MV-4-11 (cell line): ENCODE measurements at places on chromosomes 11 and 22.

DNA sequence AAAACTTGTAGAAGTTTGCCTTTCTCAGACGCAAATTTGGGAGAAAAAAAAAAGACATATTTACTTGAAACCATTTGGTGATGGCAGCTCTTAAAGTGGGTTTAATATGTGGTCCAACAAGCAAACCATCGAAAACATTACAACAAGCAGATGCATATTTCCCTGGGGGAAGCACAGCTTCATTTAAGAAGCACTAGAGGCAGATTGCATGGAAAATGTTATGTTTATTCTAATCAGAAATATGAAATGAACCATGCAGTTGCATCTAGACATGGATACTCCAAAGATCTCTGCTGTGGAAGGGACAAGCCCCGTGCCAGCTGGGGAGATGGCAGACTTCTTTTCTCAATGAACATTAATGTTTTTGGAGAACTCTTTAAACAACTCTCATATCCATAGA is 57.4 kb upstream of the PARVA start:
- DNase-seq = no peak

GRCh38 chr11:111426617-111427016 is 47.5 kb upstream of the POU2AF1 start:
- no peak for DNase-seq

GRCh38 chr11:108115500-108116140 is 5.7 kb upstream of the ACAT1 start:
- peak; percentile 9 for DNase-seq

DNA sequence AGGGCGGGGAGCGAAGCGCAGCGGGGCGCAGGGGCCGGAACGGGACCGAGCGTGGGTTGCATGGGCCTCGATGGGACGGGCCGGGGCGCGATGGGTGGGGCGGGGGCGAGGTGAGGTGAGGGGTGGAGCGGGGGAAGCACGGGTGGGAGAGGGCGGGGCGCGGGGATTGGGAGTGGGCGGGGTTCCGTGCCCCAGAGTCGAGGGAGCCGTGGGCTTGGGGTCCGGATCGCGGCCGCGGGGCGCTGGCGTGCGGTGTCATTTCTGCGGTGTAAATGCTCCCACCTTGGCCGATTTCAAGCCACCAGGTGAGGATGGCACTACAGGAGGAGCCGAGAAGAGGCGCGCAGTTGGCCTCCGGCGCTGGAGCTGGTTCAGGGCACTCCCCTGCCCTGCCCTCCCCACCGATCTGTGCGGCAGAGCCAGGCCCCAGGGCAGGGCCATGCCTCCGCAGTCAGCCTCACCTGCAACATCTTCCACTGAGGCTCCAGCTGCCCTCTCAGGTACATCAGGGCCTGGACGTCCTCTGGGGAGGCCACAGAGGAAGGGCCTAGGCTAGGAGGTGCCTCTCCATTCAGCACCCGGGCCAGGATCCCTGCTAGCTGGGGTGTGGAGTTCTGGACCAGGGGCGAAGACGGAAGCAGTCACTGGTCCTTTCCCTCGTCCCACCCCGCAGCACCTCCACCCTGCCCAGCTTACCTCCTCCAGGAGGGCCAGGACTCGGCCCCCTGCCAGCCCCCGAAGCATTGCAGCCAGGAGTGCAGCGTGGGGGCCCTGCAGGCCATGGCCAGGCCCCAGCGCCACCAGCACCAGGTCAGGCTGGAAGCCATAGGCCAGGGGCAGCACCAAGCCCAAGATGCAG is 620 bp upstream of the TUBGCP6 start:
- no peak for DNase-seq

DNA sequence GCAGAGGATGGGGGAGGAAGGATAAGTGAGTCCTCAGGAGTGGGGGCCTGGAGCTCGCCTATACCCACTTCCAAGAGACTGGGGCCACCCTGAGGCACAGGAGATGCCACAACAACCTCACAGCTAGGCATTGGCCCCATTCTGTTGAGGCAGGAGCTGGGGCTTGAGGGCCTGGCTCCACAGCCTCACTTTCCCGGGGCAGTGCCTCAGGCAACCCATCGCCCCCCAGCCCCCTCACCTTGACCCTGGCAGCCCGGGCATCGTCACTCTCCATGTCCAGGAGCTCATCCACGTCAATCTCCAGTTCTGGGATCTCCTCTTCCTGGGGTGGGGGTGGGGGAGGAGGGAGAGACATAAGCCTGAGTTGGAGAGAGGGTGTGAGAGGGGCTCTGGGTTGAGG is 1.8 kb downstream of the PPP1R14B start:
- DNase-seq = no peak

GRCh38 chr11:67614730-67615714 is 8.3 kb downstream of the NDUFV1 start:
- peak; percentile 21 for DNase-seq

- peak; percentile 20 for DNase-seq
Measured at GRCh38 chr11:17921659-17922415, 91.0 kb downstream of the SERGEF start.

DNA sequence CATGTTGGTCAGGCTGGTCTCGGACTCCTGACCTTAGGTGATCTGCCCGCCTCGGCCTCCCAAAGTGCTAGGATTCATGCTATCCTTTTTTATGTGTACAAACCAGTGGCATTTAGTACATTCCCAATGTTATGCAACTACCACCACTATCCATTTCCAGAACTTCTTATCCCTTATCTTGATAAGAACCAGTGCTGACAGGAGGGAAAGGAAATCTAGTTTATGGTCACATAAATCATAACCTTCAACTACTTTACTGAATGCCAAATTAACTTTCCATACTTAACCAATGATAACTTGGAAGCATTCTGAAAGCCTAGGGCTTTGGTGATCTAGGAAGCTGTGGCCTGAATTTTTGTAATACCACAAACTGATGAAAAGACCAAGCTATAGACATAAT is 170.4 kb downstream of the SWAP70 start:
- DNase-seq = no peak

DNA sequence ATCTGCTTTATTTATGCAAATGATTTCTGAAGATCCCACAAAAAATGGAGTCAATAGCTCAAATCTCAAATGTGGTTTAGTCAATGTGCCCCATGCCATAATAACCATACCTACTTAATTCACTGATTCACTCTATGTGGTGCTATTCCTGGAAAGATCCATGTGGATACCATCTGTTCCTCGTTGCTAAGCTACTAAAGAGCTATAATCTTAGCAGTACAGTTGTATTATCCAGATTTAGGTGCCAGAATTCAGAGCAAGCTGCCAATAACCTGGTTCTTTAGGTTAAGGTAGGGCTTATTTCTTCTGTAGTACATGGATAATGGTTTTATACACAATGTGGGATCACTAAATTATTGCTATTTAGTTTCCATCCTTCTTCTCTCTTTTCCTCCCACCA is 974.7 kb upstream of the CCDC90B start:
- DNase-seq = no peak

- DNase-seq = no peak
Measured at GRCh38 chr11:15163136-15163535, 48.4 kb downstream of the INSC start.

GRCh38 chr11:71447791-71448256 is 369 bp downstream of the DHCR7 start:
- DNase-seq = no peak

DNA sequence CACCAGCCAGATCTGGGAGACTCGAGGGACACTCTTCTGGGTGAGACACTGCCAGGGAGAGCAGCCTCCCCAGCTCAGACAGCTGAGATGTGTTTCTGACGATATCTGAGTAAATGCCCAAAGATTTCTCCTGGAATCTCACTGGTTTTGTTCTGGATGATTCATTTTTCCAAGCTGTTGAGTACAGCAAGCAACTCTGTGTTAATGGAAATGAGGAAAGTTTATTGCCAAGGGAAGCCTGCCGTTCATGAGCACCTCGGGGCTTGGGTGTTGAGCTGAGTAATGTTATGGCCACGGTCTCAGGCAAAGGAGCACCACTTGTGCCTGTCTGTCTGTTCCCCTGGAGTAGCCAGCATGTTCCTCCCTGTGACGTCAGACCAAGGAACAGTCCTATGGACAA is 1132.4 kb downstream of the BRD1 start:
- DNase-seq = no peak

DNA sequence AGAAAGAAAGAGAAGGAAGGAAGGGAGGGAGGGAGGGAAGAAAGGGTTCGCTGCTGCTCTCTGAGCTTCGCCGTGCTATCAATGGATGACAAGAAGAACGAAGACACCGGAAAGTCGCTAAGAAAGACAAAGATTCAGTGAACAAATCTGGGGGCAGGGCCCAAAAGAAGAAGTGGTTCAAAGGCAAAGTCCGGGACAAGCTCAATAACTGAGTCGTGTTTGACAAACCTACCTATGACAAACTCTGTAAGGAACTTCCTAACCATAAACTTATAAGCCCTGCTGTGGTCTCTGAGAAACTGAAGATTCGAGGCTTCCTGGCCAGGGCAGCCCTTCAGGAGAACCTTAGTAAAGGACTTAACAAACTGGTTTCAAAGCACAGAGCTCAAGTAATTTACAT is 2.9 kb upstream of the TTLL1 start:
- peak; percentile 95 for DNase-seq

DNA sequence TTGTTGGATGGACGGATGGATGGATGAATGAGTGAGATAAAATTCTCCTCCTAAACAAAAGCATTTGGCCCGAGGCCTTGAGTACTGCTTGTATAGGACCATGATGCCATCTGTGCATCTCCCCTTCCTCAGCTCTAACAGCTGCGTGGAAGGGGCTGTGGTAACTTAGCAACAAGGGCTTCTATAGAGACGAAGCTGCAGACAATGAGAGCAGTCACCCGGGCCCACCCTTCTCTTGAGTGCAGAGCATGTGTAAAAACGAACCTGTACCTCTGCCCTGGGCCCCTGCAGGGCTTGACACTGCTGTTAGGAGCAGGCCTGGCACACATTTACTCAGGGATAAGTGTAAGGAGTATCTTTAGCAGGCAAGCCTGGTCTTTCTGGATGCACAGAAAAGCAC is 391.5 kb downstream of the CADM1 start:
- DNase-seq = no peak

DNA sequence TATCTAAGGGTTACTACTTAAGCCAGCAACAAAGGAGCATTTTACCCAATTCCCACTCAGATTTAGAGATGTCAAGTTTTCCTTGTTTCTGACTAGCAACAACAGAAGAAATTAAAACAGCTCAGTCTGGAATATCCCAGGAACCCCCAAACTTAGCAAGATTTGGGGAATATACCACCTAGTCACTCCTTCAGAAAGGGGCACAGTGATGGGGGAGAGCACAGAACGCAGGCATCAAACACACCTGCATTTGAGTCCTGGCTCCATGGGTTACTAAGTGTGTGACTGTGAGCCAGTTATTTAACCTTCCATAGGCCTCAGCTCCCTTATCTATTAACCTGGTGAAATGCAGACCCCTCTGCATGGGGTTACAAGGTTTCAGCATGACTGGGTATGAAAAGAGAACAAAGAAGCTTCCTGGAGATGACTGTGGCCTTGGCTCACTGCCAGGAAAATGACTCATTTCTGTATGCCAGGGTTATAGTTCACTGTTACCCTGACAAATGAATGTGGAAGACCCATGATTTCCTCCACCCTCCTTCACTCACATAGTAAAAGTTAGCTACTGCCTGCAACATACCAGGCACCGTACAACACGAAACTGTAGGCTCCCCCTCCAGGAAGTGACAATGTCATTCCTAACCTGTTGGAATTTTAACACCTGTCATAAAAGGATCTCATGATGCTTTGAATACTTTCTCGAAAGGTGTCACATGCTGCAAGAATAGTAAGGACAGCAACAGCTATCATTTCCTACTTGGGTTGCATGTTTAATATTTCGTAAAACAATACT is 79.6 kb downstream of the ME3 start:
- DNase-seq = peak; percentile 97

DNA sequence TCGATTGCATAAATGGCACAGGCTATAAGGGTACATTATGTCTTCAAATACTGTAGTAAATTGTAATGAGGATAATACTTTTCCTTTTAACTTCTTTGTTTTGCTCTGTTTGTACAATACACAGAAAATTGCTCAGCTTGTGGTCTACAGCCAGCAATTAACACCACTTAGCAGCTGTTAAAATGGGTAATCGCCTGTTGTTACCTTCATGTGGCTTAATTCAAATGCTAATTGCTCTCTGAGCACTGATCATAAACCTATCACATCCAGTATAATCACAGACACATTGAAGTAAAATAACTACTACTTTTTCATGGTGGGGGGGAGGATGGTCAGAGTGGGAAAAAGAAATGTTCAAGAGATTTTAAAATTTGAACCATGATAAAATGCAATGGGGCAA is 1164.1 kb upstream of the CNTN5 start:
- DNase-seq = no peak

DNA sequence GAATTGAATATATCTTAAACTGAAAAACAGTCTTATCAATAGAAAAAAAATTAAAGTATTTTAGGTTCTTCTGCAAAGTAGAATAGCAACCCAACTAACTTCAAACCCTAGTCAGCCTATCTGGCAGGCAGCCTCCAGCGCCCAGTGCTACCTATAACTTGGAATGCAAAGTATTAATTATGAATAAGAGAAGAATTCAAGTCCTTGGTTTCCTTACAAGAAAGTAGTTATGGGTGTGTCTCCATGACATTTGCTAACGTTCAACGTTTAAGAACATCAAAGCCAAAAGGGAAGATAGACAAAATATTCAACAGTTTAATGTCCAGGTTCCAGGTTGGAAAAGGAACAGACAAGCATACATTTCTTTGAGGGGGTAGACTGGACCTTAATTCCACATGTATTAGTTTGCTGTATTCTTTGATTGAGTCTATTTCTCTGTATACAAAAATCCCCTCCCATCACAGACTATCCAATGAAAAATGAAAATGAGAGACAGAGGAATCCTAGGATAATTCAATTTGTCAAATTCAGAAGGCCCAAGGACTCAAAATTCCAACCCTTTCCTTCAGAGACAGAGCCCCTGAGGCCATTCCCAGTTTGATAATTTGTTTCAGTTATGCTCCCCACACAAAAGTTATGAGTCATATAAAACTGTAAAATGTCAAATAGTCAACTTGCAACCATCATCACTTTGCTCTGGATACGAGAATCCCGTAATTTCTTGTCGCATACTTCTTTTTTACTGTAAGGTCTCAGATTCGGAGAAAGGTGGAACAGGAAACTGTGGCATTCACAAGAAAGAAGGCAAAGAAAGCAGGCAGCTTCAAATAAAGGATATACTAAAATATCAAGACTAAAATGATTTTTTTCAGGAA is 83.7 kb upstream of the CHRM4 start:
- no peak for DNase-seq

DNA sequence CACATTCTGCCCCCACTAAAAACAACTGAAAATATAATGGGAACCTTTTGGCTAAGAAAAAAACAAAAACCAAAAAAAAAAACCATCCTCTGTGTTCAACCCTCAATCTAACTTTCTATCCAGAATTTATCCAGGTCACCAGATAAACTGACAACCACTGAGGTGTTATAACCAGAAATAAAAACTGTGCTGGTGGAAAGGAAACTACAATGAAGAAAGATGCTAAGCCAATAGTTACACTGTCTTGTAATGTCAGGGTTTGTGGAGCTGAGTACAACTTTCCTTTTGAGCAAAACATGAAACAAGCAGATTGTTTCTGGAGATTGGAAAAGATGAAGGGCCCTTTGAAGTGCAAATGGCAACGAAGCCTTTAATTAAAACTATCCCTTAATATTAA is 50.8 kb downstream of the PRDM10 start:
- no peak for DNase-seq

GRCh38 chr11:126857860-126858808 is 142.4 kb downstream of the KIRREL3 start:
- no peak for DNase-seq
